ENCODE measurements at places on chromosomes 3 and 15.

DNA sequence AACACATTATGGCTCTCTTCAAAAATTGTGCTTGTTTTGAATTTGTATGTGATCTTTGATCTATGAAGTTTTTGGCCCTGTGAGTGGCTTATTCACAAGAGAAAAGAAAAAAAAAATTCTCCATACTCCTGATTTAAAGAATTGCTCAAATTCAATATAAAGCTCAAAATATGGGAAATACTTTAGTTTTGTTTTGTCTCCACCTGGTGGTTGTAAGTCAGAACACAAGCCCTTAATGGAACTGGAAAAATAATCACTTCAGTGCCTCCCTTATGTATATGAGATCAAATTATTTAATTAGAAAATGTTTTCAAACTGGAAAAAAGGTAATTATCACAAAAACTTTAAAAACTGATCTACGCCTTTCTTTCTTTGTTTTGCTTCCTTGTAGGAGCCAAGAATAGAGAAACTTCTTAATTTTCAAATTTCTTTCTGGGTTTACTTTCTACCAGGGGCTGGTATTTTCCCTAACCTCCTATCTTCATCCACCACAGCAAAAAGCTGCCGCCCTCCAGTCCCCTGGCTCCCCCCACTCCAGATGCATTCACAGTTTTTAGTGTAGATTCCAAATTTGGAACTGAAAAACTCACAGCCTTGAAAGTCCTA lies 50.6 kb downstream of the SERP1 start:
- DNase-seq, result peak; percentile 58

DNA sequence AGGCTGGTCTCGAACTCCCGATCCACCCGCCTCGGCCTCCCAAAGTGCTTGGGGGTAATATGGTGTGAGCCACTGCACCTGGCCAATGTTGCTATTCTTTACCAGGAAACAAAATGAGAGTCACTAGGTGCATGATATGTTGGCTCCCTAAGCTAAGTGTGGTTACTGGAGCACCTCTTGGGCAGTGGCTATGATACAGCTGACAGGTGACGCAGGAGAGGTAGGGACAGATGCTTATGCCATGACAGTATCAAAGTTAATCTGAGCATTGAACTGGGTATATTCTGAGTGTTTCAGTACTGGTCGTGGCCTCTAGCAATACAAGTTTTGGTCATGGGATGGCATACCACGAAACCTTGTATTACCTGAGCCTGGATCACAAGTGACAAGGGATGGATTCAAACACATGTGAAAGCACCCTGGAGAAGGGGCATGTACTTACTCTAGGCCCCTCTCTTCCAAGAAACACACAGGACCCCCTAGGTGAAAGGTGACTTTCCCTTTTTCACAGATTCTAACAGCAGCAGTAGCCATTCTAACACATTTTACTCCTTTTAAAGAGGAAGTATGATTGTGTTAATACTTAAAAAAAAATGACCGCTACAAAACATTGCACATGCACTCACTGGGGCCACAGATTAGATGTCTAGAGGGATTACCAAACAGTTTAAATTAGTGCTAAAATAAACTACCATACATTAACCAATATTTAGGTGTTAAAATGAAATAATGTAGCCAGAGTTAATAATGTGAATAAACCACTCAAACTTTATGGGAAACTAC lies 467.3 kb downstream of the SHQ1 start:
- no peak for DNase-seq

- DNase-seq, result peak; percentile 66
Measured at GRCh38 chr3:105369500-105370371, 3.0 kb downstream of the ALCAM start.

DNA sequence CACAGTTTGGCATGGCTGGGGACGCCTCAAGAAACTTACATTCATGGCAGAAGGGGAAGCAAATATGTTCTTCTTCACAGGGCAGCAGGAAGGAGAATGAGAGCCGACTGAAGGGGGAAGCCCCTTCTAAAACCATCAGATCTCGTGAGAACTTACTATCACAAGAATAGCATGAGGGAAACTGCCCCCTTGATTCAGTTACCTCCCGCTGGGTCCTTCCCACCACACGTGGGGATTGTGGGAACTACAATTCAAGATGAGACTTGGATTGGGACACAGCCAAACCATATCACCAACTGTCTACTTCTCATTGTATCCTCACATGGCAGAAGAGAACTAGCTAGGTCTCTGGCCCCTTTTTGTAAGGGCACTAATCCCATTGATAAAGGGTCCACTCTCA lies 30.5 kb downstream of the CCDC32 start:
- DNase-seq, result no peak

GRCh38 chr15:68792901-68793766 lies 27.6 kb downstream of the ANP32A start:
- DNase-seq, result no peak

DNA sequence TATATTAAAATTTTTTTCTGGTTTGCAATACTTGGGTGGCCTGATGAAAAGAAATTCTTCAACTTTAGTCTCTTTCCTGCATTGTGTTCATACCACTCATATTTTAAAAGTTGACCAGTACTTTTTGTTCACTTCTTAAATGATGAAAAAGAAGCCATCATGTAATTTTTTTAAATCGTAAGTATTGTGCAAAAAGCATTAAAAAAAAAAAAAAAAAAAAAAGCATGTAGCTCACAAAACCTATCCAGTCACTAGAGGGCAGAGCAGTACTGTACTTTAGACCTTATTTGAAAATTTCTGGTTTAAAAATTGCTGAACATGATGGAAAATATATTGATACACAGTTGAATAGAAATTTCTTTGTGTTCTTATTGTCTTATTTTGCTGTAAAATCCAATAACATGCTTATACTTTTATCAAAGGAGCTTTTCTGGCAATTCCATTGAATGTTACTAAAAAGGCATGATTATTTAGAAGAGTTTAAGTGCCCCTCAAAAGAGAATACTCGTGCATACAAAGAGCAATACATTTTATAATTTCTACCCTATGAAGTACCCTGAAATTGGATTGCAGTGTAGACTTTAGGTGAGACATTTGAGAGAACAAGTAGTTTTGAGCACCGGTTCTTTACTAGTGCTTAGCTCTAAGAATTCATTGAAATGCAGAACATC lies 137.7 kb downstream of the BBX start:
- DNase-seq, result peak; percentile 23

Measured in CD4-positive, alpha-beta T cell treated with Interleukin-12 subunit alpha and Interleukin-12 subunit beta, for 1 hour (primary cell).